ENCODE measurements at places on chromosomes 7 and 10.

GRCh38 chr7:608954-609353, 89.3 kb upstream of the PDGFA start:
- no peak for DNase-seq

GRCh38 chr10:28367929-28368484, 65.1 kb upstream of the MPP7 start:
- DNase-seq, result no peak

DNA sequence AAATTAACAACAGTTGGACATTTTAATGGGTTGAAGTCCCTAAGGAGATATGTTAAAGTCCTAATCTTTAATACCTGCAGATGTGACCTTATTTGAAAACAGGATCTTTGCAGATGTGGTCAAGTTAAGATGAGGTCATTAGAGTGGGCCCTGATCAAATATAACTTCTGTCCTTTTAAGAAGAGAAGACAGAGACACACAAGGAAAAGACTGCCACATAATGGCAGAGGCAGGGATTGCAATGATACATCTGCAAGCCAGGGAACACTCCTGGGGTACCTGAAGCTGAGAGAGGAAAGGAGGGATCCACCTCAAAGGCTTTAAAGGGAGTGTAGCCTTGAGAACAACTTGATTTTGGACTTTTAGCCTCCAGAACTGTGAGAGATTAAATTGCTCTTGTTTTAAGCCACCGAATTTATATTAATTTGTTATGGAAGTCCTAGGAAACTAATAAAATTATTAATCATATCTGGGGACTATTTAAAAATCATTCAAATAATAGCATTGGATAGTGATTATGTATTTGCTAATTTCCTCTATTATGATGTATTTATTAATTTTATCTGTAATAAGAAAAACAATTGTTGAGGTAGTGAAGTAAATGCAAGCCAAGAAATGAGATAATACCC, 700.0 kb upstream of the PCDH15 start:
- no peak for DNase-seq

DNA sequence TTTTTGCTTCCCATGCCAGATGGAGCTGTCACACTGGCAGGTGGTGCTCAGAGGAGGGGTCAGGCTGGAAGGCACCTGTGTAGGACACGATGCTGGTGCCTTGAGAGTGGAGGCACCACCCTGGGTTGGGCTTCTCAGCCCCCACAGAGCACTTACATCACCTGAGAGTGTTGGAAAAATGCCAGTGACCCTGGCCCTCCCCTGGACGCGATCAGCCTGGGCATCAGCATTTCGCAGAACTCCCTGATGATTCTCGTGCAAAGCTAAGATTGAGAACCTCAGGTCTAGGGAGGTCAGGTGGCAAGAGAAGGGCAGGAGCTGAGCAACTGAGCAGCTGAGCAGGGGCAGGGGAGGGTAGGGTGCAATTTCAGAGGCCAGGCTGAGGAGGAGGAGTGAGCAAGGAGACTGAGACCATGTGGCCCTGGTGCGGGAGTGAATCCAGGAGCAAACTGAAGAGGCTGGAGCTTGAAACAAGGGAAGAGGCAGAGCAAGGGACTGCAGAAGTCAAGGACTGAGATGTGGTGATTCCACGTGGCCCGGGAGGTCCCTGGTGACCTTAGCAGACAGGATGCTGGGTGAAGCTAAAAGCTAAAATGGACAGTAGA, 24.7 kb upstream of the GRID1 start:
- DNase-seq, result no peak

DNA sequence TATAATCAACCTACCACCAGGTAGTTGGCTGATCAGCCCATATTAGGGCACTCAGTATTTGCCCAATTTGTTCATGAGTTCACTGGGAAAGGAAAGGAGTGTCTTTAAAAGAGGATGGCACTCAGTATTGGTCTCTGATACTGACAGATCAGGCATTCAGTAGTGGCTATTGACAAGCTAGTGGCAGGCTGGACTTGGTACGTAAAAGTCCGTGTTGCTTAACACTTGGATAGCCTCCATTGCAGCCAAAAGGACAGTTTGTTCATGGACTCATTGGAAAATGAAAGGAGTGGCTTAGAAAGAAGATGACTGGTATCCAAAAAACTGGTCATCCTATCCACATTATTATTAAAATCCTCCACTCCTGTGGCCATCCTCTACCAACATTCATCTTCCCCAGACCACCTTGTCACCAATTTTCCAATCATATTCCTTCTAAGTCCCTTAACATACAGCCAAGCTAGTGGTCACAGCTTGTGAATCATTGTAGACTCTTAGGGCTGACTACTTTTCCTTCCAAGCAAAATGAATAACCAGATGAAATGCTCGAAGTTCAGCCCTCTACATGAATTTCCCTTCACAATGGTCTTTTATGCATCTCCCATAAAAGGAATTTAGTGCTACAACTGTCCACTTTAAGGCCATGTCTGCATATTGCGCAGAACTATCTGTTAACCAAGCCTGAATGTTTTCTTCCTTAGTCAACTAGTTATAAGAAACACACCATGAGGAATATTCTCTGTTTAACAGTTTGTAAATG, 78.6 kb upstream of the MAGI2 start:
- no peak for DNase-seq

- DNase-seq, result no peak
Measured at GRCh38 chr10:35448687-35449662, 112.7 kb downstream of the CCNY start.

All from anterior cingulate cortex (tissue), 58 donors.